ENCODE measurements at places on chromosomes 6 and 20. TPM values are rescaled to one million over a fixed set of nuclear protein-coding genes. Genes with fewer than 3 reads are reported as not detected.
A peak's percentile ranks its signal among the peaks of the same experiment; 100 is the strongest.

- peaks cover 22% of the 10 kb centered on the region for H3K4me1 ChIP-seq
- H3K4me3 ChIP-seq, result no peak overlapping the region
- no peak for DNase-seq
- no peaks in the 10 kb centered on the region for H3K36me3 ChIP-seq
- H3K27ac ChIP-seq, result peak overlapping the region; percentile 33
These were observed 7.2 kb upstream of the FAM50B start for GRCh38 chr6:3841711-3842565.

GRCh38 chr20:18754030-18754652 lies 59.4 kb upstream of the SCP2D1 start:
- H3K4me1 ChIP-seq, result no peaks in the 10 kb centered on the region
- peak; percentile 80 for DNase-seq
- no peaks in the 10 kb centered on the region for H3K36me3 ChIP-seq
- H3K4me3 ChIP-seq, result no peak overlapping the region
- no peak overlapping the region for H3K27ac ChIP-seq

DNA sequence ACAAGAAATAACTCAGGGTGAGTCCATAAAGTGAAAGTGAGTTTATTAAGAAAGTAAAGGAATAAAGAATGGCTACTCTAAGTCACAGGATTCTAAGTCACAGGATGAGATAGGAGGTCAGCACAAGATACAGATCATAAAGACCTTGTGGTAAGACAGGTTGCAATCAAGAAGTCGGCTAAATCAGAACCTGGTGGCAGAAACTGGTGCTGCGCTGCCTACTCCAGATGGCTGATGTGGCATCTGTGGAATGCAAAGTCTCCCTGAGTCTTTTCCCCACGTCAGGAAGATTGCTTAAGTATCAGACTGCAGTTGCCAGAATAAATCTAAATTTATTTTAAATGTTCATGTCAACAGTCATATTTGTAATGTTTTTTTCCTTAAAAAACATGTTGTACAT lies 10.7 kb upstream of the KCNK15 start:
- no peaks in the 10 kb centered on the region for H3K36me3 ChIP-seq
- H3K4me3 ChIP-seq, result no peak overlapping the region
- H3K27me3 ChIP-seq, result no peaks in the 10 kb centered on the region
- no peak for DNase-seq

GRCh38 chr6:63764318-63764916 lies 128.8 kb downstream of the PHF3 start:
- peaks cover 5% of the 10 kb centered on the region for H3K27me3 ChIP-seq
- H3K36me3 ChIP-seq, result no peaks in the 10 kb centered on the region
- DNase-seq, result no peak
- no peak overlapping the region for H3K27ac ChIP-seq

GRCh38 chr6:57252975-57253374 lies 30.9 kb upstream of the RAB23 start:
- H3K36me3 ChIP-seq, result no peaks in the 10 kb centered on the region
- no peak overlapping the region for H3K4me3 ChIP-seq
- H3K4me1 ChIP-seq, result peaks cover 51% of the 10 kb centered on the region
- peak overlapping the region; percentile 84 for H3K27ac ChIP-seq
- no peaks in the 10 kb centered on the region for H3K27me3 ChIP-seq

DNA sequence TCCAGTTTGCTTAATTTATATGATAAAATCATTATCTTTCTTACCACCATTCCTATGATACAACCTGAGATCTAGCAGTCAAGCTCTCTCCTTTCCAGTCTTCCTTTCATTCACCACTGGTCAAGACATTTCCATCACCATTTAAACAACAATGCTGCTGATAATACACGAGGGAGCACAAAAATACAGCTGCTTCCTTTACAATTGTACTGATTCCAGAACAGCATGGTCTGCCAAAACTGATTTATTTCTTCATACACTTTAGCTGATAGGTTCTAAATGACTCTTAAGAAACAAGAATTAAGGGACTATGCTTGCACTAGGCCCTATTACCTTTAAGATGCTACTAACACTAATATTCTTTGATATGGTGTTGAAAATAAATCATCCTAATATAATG lies 65.0 kb downstream of the EPM2A start:
- no peak for DNase-seq
- H3K4me3 ChIP-seq, result no peak overlapping the region
- peaks cover 24% of the 10 kb centered on the region for H3K4me1 ChIP-seq
- peaks cover 8% of the 10 kb centered on the region for H3K36me3 ChIP-seq
- no peaks in the 10 kb centered on the region for H3K27me3 ChIP-seq

ZC2HC1B gene
- total RNA-seq, result not detected

SALL4 gene
- not detected for total RNA-seq

- no peak overlapping the region for H3K27ac ChIP-seq
- no peaks in the 10 kb centered on the region for H3K27me3 ChIP-seq
- H3K4me3 ChIP-seq, result no peak overlapping the region
These were observed 43.1 kb downstream of the E2F3 start for GRCh38 chr6:20444786-20445271.

DNA sequence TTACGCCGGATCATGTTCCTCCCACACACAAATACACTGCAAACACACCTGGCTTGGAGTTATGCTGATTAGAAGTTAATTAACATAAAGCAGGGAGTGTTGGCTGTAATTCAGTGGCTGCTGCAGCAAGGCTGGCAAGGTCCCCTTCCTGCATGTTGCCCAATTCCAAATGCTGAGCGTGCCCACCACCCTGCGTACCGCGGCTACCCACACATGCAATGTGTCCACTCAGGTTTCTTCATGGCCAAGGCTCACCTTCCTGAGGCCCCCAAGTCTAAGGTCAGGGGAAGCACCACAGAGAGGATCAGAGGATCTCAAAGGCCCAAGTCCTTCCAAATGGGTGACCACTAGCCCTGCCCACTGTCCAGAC lies 11.6 kb upstream of the PRND start:
- no peak overlapping the region for H3K4me3 ChIP-seq
- no peaks in the 10 kb centered on the region for H3K27me3 ChIP-seq
- no peaks in the 10 kb centered on the region for H3K36me3 ChIP-seq
- H3K4me1 ChIP-seq, result no peaks in the 10 kb centered on the region
- peak; percentile 79 for DNase-seq

COL9A3 gene
- 14.3 TPM for total RNA-seq

DNA sequence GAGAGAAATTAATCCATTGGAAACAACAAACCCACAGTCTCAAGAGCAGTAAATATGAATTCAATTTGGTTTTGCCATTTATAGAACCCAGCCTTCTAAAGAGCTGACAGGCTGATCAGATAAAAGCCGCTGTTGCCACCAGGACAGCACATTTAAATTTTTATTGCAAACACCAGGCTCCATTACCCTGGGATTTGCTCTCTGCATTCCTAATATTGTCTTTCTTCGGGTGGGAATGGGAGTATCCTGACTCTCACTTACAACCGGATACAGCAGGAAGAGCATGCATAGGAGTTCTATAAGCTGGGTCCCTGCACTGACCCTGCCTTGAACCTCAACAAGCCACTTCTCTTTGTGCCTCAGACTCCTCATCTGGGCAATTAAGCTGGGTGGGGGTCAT lies 142.9 kb downstream of the LRFN2 start:
- H3K36me3 ChIP-seq, result no peaks in the 10 kb centered on the region
- H3K27me3 ChIP-seq, result no peaks in the 10 kb centered on the region
- no peak overlapping the region for H3K27ac ChIP-seq
- DNase-seq, result no peak

DNA sequence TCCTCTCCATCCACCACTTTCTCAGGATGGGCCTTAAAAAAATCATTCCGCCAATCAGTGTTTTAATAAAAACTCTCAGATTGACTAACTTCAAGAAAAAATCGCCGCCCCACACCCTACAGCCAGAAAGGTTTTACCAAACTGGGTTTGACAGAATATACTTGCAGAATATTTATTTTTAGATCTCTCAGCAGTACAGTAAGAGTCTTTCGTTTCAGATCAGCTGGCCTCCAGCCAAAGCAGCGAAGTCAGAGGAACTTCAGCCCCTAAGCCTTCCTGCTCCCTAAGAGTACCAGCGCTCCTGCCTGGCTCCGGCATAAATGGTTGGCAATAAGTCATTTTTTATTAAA lies 24.7 kb downstream of the TBC1D7 start:
- H3K36me3 ChIP-seq, result peaks cover 30% of the 10 kb centered on the region
- DNase-seq, result peak; percentile 93
- H3K4me1 ChIP-seq, result peaks cover 31% of the 10 kb centered on the region
- H3K27ac ChIP-seq, result peak overlapping the region; percentile 69
- H3K27me3 ChIP-seq, result no peaks in the 10 kb centered on the region

SNAI1 gene
- 3.4 TPM for total RNA-seq

- peaks cover 89% of the 10 kb centered on the region for H3K4me1 ChIP-seq
- no peaks in the 10 kb centered on the region for H3K27me3 ChIP-seq
- DNase-seq, result no peak
These were observed 203.3 kb downstream of the ARID1B start for GRCh38 chr6:156980515-156980914.

GRCh38 chr6:89597988-89598387 lies 40.6 kb downstream of the LYRM2 start:
- no peaks in the 10 kb centered on the region for H3K27me3 ChIP-seq
- H3K36me3 ChIP-seq, result peaks cover 3% of the 10 kb centered on the region
- no peaks in the 10 kb centered on the region for H3K4me1 ChIP-seq
- no peak overlapping the region for H3K4me3 ChIP-seq

SNX21 gene
- 78.5 TPM for total RNA-seq

DNA sequence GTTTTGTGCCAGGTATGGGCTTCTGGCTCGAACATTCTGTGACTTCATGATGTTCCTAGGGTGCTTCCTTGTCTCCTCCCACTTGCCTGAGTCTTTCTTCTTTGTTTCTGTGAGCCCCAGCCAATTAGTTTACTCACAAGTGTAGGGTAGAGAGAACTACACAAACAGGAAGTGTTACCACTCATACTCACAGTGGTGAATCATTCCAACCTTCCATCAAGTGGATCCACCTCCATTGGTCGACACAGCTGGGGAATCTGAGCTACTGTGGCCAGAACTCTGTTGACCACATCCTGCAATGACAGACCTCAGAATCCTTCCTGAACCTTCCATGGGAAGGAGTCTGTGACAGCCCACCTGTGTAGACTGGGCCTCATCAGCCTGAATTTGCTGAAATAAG lies 76.8 kb downstream of the UNC5CL start:
- H3K27me3 ChIP-seq, result no peaks in the 10 kb centered on the region
- peak; percentile 70 for DNase-seq
- no peaks in the 10 kb centered on the region for H3K36me3 ChIP-seq
- H3K4me3 ChIP-seq, result no peak overlapping the region

FNDC11 gene
- total RNA-seq, result 0.50 TPM

DNA sequence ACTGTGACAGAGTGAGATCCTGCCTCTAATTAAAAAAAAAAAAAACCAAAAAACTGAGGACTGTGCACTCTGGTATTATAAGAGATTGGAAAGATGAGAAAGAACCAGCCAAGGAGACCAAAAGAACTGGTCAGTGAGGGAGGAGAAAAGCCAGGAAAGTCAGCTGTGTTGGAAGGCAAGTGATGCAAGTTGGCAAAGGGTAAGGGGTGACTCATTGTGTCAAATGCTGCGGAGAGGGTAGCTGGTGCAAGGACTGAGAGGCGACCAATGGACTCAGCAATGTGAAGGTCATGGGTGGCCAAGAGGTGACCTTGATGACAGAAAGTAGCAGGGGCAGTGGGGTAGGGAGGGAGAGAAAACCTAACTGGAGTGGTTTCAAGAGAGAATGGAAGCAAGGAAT lies 27.4 kb upstream of the LRRN4 start:
- no peaks in the 10 kb centered on the region for H3K36me3 ChIP-seq
- no peak overlapping the region for H3K4me3 ChIP-seq
- no peak for DNase-seq
- H3K27ac ChIP-seq, result no peak overlapping the region
- H3K4me1 ChIP-seq, result no peaks in the 10 kb centered on the region

- no peak for DNase-seq
- peak overlapping the region; percentile 44 for H3K4me3 ChIP-seq
- peaks cover 34% of the 10 kb centered on the region for H3K4me1 ChIP-seq
- H3K36me3 ChIP-seq, result peaks cover 31% of the 10 kb centered on the region
These were observed 60.4 kb downstream of the SRC start for GRCh38 chr20:37406010-37406998.

DNA sequence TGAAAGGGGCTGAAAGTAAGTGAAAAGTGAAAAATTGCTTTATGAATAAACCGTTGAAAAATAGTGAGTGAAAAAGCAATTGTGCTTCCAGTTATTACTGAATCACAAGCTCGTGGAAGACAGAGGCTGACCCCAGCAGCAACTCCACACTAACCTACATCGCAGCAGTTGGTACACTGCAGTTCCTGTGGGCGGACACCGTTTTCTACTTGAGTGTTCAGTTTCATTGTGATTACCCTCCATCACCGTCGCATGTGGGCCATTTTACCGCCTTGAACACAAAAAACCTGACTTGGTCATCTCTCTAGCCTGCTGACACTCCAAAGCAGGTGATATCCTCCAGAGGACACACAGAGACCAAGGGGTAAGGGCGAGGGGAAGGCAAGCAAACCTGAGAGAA lies 28.4 kb downstream of the PRDM1 start:
- H3K27ac ChIP-seq, result no peak overlapping the region
- no peaks in the 10 kb centered on the region for H3K4me1 ChIP-seq
- no peak overlapping the region for H3K4me3 ChIP-seq
- no peak for DNase-seq

PRRT1 gene
- 4.4 TPM for total RNA-seq

LY6G6C gene
- total RNA-seq, result not detected

DNA sequence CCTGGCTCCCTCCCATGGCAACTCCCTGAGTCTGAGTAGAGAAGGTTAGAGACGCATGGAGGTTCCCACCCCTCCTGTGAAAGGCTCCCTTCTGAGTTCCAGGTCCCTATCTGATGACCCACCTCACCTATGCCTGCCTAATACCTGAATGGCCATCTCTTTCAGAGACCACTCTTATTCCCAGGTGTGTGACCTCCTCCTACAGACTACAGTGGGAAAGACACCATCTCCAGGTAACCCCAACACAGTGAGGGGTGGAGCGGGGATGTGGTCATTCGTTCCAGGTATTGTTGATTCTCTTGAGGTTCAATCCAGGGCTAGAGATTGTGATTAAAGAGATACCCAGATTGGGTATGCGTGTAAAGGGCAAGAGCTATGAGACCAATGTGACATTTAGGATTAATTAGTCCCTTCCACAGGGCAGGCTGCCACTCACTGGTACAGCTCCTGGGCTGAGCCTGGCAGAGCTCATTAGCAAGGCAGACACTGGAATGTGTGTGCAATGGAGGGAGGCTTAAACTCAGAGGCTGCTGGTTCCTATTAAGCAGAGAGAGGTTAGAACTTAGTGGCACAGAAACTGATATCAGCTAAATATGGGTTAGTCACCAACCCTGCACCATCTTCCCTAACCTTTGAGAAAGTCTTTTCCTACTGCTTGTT lies 46.5 kb upstream of the IER3 start:
- DNase-seq, result no peak
- H3K27ac ChIP-seq, result no peak overlapping the region
- no peaks in the 10 kb centered on the region for H3K36me3 ChIP-seq
- H3K4me3 ChIP-seq, result no peak overlapping the region
- no peaks in the 10 kb centered on the region for H3K4me1 ChIP-seq
- no peaks in the 10 kb centered on the region for H3K27me3 ChIP-seq

PRKN gene
- total RNA-seq, result 10.3 TPM

SCGN gene
- total RNA-seq, result 1.7 TPM

Data from esophagus muscularis mucosa (tissue), 4 donors.